ENCODE measurements at places on chromosomes 16 and 17. TPM values are rescaled to one million over a fixed set of nuclear protein-coding genes. Genes with fewer than 3 reads are reported as not detected.

DNA sequence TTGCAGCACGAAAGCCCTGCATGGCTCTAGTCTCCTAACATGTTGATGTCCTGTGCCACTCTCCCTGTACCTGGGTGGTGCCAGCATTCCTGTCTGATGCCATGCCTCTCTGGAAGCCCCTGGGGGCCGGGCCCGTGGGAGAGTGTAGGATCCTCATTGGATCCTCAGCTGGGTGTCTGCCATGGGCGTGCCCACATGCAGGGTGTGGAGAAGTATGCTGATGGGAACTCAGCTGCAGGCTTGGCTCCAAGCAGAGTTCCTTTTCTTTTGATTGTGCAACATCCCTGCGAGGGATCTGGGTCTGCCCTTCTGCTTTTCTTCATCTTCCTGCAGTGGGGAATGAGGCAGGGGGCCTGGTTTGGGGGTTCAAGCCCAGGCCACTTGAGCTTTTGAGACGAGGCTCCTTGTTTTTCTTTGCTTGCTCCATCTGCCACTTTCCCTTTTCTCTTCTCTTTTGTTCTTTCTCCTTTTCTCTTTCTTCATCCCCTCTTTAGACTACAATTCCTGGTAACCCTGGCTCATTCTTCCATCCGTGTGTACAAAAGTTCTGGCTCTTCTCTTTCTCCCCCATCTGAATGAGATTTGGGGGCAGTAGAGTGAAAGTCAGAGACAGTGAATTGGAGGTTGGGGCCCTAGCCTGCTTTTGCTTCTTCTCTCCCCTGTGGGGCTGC is 32.9 kb downstream of the KSR1 start:
- no peak for DNase-seq

DNA sequence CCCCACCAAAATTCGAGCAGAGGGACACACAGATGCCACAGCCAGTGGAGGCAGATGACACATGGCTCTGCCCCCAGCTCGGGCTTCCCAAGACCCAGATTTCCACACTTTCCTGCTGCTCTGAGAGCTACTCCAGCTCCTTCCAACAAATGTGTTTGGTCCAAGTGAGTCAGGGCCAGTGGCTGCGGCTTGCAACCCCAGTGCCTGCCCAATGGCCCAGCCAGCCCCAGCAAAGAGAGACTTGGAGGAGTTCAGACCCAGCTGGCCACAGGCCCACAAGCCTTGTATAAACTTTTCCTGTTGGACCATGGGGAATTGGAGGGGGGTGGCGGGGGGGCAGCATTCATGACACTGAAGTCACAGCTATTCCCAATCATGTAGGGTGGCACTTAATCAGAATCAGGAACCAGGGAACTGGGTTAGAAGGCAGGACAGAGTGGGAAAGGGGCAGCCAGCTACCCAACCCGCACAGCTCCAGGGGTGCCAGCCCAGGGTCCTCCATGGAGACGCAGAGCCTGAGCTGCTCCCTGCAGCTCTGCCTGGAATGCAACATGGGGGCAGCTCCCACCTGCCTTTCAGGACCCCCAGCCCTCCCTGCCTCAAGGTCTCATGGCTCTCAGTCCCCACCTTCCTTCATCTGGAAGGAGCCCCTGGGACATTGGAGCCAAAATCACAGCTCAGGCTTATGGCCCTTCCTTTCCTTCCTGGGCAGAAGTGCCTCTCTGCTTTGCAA is 17.5 kb upstream of the C16orf78 start:
- no peak for DNase-seq

GRCh38 chr16:66050991-66051390 is 315.5 kb upstream of the CDH5 start:
- no peak for DNase-seq

DNA sequence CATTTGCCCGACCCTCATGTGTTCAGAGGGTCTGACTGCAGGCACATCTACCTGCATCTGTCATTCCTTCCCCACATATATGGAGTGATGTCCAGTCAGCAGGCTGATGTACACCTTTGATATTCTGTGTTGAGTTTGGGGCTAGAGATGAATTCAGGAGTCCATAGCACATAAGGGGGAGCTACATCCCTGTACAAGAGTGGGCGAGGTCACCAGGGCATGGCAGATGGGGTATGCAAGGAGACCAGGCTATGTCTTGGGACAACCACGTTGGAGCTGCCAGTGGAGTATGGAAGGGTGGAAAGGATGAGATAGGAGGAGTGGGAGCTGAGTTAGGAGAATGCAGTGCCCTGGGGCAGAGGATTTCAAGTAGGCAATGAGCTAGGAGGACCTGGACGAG is 15.0 kb downstream of the SMPD3 start:
- DNase-seq, result no peak

DNA sequence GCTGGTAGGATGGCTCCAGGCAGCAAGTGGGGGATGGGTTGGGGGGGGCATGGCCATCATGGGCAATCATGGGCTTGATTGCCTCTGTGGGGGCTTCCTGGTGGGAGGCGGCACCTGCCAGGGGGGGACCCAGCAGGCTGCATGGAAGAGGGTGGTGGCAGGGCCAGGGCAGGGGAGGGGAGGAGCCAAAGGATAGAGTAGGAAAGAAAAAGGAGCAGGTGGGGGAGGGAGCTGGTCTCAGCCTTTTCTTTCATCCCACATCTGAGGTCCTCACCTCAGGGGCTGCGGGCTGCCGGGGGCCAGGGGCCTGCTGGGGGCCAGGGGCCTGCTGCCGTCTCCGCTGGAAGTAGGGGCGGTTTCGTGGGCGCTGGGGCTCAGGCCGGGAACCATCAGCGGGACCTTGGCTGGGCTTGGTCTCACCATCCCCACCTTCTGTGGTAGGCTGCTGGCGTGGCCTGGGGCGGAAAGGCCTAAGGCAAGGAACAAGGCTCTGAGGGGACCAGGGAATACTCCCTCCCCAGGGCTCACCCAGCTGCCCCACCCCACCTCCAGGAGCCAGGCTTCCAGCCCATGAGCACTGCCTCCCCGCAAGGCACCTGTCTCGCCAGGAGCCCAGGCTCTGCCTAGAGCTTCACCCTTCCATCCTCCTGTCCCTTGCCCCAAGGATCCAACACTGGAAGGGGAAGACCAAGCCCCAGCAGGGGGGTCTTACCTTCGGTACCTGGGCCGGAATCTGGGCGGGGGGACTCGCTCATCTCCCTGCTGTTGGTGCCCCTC is 5.0 kb downstream of the YBX2 start:
- DNase-seq, result no peak

- no peak for DNase-seq
Measured at GRCh38 chr16:7268182-7268581, 64.5 kb upstream of the RBFOX1 start.

DNA sequence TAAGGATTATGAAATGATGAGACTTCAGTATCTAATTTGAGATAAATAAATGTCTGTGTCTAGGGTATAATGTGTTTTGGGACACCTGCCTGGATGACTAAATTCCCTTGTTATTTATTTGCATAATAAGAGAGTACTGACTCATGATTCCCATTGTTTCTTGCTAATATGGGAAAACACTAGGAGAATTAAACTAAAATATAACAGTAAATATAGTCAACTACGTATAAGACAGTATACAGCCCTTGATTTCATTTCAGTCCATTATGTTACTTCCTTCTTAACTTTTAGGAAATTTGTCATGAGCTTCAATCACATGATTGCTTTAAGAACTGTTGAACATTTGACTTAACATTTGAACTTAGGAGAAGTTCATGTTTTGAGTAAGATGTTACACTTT is 62.4 kb downstream of the VMP1 start:
- no peak for DNase-seq

DNA sequence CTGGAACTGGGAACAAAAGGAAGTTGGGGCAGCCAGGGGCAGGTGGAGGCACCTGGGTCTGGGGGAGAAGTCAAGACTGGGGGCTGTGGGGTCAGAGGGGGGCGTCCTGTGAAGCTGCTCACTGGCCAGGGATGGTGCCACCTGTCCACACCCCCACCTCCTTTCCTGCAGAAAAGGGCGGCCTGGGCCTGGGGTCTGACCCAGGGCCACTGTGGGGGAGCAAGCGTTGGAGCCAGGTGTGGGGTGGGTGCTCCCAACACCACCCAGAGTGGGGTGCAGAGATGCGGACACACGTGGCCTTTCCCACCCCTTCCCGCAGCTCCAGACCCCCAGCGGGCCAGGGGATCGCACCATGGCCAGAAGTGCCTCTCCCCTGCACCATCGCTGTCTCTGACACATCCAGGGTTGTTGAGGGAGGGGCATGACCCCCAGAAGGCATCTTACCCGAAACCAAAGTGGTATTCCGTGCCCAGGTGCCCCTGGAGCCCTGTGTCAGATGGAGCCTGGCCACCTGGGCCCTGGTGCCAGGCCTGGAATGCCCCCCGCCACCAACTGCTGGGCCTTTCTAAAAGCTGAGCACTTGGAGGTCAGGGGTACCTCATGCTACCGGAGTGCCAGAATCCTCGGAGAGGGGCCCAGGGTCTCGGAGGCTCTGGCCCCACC is 2.6 kb upstream of the SLC16A3 start:
- DNase-seq, result no peak

ITGAL gene
- total RNA-seq, result 287 TPM

TMEM132E gene
- total RNA-seq, result not detected

MPRIP gene
- 175 TPM for total RNA-seq

CDH5 gene
- total RNA-seq, result not detected
